ENCODE measurements at places on chromosomes 12 and 14.

- no peak for DNase-seq
Observed at GRCh38 chr12:57218030-57218853, 1.6 kb downstream of the NXPH4 start.

- DNase-seq: no peak
Observed at GRCh38 chr14:100375266-100375962, 52.3 kb downstream of the SLC25A47 start.

DNA sequence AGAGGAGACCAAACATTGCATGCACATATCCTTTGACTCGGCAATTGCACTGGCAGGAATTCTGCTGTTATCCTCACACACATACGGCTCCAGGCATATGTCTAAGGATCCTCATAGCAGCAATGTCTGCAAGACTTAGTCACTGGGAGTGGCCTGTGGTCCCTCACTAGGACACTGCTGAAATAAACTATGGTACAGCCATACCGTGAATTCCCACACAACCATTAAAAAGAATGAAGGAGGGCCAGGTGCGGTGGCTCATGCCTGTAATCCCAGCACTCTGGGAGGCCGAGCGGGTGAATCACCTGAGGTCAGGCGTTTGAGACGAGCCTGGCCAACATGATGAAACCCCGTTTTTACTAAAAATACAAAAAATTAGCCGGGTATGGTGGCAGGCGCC, 105.1 kb downstream of the ZFP36L1 start:
- no peak for DNase-seq

DNA sequence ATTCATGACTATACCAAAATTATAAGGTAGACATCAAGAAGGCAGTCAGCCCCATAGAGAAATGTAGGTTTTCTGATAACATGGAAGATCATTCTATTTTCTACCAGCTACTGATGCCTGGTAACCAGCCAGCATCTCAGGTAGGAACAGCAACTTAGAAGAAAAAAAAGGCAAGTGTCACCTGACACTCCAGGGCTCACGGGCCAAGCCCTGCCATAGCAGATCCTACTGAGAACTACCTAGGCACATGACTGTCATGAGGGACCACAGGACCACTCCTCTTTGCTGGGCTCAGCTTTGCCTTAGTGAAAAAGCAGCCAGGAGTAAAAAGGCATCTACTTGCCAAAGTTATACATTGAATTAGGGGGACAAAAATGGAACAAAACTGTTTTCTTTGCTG, 33.4 kb downstream of the CORO1C start:
- no peak for DNase-seq

- DNase-seq: no peak
Observed at GRCh38 chr14:54052696-54053385, 96.2 kb upstream of the BMP4 start.

GRCh38 chr14:72023128-72024042, 91.2 kb downstream of the RGS6 start:
- DNase-seq: no peak

GRCh38 chr12:97380440-97380839, 82.2 kb upstream of the RMST start:
- no peak for DNase-seq

DNA sequence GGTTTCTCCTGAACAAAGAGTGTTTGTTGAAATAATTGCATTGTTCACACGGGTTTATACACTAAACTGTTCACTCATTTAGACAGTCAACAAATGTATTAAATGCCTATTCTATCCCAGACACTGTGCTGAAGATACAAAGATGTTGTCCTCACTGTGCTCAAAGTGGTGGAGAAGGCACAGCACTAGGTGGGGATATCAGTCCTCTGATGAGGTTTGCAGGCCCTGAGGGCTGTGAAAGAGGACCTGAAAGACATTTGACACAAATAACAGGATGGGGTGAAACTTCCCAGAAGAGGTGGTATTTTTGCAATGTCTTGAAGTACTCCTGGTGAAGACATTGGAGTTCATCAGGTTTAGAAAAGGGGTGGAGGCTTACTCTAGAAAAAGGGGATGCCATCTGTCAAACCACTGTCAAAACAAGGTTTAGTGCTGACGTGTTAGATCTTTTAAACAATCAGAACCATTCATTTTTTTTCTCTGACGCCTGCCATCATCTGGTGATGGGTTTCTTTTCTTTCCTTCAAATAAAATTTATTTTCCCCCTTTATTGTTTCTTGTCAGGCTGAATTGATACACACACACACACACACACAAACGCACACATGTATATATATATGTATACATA, 69.5 kb downstream of the ACSS3 start:
- no peak for DNase-seq

Data from cortex of kidney (tissue), 1 donor.